Activated naive CD4-positive, alpha-beta T cell treated with anti-CD3 and anti-CD28 coated beads, Interleukin-2, amount 50 U/mL, for 16 hours (primary cell): ENCODE measurements at places on chromosomes 3 and 15.
A peak's percentile ranks its signal among the peaks of the same experiment; 100 is the strongest.

DNA sequence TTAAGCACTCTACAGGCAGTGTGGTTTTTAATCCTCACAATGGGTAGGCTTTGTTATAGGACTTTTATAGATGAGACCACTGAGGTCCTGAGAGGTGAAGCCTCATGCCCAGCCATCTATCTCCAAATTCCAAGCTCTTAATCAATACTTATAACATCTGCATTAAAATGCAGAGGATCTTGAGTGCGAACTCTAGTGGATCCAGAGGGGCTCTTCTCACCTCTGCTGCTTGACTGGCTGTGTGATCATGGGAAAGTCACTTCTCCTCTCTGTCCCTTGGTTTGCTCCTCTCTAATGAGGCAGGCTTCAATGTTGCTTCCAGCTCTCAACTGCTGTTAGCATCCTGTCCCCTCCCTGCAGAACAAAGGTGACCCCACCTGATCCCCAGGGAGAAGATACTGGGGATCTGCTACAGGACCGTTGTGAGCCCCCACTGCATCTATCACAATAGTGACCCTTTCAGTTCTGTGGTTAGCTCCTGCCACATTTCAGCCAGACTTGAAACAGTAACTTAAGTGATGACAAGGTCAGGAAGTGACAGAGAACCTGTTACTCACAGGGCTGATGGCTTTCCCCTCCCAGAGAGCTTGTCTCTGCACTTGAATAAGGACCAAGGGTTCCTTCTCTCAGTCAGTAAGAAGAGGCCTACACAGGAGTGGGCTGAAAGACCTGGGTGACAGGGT lies 1.3 kb downstream of the SLC27A2 start:
- DNase-seq = no peak

GRCh38 chr15:40481341-40482074 lies 10.7 kb downstream of the CHST14 start:
- DNase-seq = no peak

GRCh38 chr15:66097151-66098021 lies 156.2 kb downstream of the MEGF11 start:
- DNase-seq = no peak

GRCh38 chr15:75138016-75138999 lies 63.4 kb upstream of the C15orf39 start:
- no peak for DNase-seq

DNA sequence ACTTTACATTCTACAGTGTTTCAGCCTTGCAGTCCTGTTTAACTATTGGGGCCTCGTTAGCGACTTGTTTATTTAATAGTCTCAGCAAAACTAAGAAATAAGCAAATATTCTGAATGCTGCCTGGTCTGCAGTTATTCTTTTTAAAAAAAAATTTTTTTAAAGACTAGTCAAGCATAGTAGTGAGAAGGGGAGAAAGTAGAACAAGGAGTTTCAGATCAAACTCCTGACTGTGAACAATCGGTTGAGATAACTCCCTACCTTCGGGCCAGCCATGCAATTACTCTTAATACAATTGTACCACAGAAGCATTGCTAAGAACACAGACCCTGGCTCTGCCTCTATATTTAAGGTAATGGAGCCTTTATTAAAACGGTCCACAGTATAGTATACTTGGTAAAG lies 5.8 kb upstream of the DUT start:
- DNase-seq = no peak

DNA sequence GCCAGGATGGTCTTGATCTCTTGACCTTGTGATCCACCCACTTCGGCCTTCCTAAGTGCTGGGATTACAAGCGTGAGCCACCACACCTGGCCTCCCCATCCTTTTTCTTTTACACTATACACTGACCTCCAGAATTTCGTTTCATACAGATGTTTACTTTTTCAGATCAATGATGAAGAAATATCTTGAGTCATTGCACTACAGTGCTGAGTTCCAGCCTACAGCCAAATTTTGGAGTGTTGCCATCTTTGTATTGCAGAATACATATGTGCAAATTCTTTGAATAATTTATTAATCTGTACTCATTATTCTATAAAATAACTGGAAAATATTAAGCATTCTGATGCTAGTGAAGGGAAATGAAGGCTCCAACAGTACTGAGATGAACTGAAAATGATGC lies 12.5 kb downstream of the ZPLD1 start:
- no peak for DNase-seq

GRCh38 chr15:49215768-49216739 lies 46.0 kb downstream of the GALK2 start:
- no peak for DNase-seq

DNA sequence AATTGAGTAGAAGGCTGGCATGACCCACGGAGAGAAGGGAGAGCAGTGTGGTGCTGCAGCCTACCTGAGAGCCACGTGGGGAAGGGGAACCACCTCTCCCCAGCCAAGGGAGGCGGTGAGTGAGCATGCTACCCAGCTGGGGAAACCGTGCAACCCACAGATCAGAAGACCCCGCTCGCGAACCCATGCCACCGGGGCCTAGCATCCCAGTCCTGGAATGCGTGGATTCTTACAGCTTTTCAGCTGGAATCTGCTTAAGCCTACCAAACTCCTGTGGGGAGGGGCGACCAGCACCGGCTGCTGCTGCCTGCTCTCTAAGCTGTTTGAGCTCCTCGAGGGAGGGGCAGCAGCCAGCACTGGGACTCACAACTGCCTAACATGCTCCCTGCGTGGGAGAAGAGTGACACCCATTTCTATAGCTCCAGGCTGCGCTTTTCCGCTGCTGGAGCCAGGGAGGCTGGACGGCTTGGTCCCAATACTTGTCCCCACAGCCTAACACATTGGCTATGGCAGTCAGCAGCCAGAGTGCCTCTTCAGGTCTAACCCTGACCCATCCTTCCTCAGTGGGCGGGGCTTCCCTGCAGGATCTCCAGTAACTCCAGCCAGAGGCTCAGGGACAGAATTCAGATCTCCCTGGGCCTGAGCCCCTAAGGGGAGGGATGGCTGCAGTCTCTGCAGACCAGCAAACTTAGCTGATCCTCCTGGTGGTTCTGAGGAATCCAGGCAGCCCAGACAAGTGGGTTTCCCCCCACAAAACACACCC lies 20.0 kb upstream of the TEX55 start:
- no peak for DNase-seq

DNA sequence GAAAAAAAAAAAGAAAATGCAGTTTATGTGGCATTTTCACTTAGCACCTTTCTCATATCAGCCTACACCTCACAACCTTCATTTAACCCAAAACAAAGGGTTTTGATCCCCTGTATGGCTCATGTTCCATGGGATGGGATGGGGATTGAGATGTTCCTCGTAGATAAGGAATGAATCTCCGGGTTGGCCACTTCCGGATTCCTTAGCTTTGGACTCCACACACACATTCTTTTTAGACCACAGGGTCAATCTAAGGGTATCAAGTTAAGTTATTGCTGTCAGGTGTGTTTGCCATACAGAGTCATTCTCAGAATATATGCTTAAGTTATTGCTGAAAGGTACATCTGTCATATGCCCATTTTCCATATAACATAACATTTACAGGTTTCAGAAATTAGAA lies 301.4 kb upstream of the TGFBR2 start:
- no peak for DNase-seq

GRCh38 chr3:30810625-30811024 lies 83.8 kb downstream of the GADL1 start:
- peak; percentile 9 for DNase-seq

DNA sequence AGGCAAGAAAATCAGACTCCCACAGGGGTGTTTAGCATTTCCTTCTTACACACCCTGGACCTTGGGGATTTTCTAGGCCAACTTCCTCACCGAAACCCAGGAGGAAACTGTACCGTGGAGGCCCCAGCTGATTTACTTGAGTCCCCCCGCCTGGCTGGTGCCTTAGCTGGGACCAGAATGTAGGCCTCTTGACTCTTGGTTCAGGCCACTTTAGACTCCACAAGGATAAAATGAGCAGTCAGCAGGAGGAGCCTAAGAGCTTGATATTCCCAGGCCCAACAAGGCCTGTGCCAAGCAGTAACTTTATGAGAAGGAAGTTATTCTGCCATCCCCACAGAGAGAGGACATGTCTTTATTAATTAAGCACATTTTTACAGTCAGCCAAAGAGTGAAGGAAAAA lies 4.6 kb upstream of the APBA2 start:
- no peak for DNase-seq

DNA sequence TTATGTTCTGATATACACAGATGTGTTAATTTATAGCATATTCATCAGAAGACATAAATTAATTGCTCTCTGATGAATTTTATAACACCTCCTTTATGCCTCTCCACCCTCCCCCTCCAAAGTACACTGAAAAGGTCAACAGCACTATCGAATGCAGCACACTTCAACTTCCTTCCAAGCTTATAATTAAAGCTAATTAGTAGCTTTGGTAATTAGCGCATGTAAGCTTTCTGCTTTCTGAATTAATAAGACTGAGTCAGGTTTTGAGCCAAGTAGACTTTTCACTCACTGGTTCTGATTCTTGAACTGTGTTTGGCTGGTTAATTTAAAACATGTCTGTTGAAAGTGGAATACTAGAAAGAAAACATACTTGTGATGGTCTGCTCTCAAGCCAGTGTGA lies 760.8 kb upstream of the CFAP20DC start:
- no peak for DNase-seq

DNA sequence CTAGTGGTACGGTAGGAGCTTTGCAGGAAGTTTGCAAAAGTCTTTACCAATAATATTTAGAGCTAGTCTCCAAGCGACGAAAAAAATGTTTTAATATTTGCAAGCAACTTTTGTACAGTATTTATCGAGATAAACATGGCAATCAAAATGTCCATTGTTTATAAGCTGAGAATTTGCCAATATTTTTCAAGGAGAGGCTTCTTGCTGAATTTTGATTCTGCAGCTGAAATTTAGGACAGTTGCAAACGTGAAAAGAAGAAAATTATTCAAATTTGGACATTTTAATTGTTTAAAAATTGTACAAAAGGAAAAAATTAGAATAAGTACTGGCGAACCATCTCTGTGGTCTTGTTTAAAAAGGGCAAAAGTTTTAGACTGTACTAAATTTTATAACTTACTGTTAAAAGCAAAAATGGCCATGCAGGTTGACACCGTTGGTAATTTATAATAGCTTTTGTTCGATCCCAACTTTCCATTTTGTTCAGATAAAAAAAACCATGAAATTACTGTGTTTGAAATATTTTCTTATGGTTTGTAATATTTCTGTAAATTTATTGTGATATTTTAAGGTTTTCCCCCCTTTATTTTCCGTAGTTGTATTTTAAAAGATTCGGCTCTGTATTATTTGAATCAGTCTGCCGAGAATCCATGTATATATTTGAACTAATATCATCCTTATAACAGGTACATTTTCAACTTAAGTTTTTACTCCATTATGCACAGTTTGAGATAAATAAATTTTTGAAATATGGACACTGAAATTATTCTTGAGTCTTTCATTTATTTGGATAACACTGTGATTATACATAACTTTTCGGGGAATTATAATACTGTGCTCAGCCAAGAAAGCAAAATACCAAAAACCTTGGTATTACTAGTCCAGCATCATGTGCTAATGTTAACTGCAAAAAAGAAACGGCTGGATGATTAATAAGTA lies 2.2 kb downstream of the SOX2 start:
- no peak for DNase-seq
